ENCODE measurements at places on chromosomes 2 and 18. TPM values are rescaled to one million over a fixed set of nuclear protein-coding genes. Genes with fewer than 3 reads are reported as not detected.
A peak's percentile ranks its signal among the peaks of the same experiment; 100 is the strongest.

GRCh38 chr2:14781142-14781541 is 148.6 kb downstream of the LRATD1 start:
- DNase-seq: no peak

GRCh38 chr18:31658670-31659575 is 25.5 kb downstream of the B4GALT6 start:
- DNase-seq: peak; percentile 64

FZD7 gene
- polyA plus RNA-seq: 72.0 TPM

LRP2 gene
- polyA plus RNA-seq: 204 TPM

GRCh38 chr2:236485519-236485918 is 84.1 kb upstream of the ACKR3 start:
- no peak for DNase-seq

GRCh38 chr2:22855761-22856184 is 529.2 kb upstream of the KLHL29 start:
- DNase-seq: no peak

DNA sequence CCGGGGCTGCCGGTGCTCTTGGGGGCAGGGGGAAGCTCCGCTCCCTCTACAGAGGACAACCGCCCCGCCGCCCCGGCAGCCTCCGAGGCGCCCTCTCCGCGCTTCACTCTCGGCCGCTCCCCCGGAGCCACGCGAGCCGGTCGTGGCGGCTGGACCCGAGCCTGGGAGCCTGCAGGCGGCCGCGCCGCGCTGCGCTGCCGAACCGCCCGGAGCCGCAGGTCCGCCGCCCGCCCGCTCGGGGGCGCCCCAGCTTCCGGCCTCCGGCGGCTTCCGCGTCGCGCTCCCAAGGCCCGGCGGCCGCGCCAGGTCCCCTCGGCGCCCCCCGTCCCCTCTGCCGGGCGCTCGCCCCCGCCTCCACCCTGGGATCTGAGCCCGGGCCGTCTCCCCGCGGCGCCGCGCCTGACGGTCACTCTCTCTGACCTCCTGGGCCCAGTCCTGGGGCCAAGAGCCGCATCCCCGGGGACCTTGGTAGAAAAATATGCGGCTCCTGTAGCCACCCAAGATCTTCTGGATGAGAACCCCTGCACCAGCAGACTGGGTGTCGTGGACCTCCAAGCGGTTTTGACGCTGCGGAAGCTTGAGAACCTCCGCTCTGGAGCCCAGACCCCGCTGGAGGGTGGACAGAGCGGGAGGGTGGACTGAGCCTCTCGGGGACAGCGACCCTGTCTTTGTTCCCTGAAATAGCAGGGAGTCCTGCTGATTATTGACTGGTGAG is 44.3 kb downstream of the SERTAD2 start:
- DNase-seq: no peak

FOXI3 gene
- polyA plus RNA-seq: 0.18 TPM

- no peak for DNase-seq
These were observed 183.3 kb downstream of the ARL4C start for GRCh38 chr2:234313558-234313957.

REG3A gene
- polyA plus RNA-seq: not detected

KRCC1 gene
- polyA plus RNA-seq: 50.7 TPM

IL1F10 gene
- not detected for polyA plus RNA-seq

DNA sequence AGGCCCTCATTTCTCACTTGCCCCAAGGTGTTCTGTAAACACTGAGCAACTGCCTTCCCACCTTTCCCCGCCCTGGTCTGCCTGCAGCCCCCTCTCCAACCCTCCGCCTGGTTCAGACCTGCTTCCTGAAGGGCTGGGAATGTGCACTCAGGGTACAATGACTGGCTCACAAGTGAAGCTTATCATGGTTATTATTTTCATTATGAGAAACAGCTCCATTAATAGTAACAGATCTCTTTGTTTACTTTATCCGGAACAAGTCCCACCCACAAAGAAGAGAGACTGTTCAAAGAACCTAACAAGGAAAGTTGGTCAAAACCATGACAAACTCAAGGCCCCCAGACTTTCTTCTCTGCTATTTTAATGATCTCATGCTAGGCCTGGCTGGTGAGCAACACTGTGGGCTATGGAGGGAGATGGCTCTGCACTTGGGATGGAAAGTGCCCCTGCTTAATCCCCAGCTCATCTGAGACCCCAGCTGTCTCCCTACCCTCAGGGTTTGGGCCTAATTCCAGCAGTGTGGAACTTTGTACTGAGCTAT is 36.7 kb downstream of the ARHGAP25 start:
- DNase-seq: no peak

DNA sequence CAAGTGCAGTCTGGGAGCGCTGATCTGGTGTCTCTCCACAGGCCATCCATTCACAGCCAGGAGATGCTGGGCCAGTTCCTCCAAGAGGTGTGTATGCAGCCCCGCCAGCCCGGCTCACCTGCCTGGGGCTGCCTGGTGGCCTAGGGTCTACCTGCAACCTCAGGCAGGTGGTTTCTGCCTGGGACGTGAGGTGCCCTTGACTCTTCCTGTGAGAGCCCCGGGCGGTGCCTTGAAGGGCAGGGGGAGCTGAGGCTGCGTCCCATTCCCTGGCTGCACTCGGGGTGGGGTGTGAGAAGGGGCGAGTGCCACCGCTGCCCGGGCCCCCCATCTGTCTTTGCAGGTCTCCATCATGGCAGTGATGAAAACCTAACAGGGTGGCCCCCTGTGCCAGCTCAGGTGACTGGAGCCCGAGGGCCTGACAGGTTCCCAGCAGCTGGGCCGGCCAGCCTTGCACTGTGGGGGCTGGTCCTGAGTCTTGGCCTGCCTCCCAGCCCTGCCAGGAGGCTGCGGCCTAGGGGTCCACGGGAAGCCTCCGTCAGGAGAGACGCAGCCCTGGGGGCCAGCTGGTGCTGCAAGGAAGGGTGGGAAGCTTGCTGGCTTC is 11.9 kb downstream of the CAPN10 start:
- DNase-seq: no peak

- no peak for DNase-seq
These were observed 61.4 kb downstream of the GREB1L start for GRCh38 chr18:21303445-21303844.

RAB6C gene
- 0.04 TPM for polyA plus RNA-seq

- DNase-seq: no peak
These were observed 513.8 kb downstream of the ZEB2 start for GRCh38 chr2:144006139-144006538.

- DNase-seq: no peak
These were observed 20.7 kb downstream of the PNO1 start for GRCh38 chr2:68178432-68178831.

MYO3B gene
- polyA plus RNA-seq: 6.5 TPM

- DNase-seq: no peak
These were observed 57.8 kb downstream of the AFTPH start for GRCh38 chr2:64581777-64582539.

DNA sequence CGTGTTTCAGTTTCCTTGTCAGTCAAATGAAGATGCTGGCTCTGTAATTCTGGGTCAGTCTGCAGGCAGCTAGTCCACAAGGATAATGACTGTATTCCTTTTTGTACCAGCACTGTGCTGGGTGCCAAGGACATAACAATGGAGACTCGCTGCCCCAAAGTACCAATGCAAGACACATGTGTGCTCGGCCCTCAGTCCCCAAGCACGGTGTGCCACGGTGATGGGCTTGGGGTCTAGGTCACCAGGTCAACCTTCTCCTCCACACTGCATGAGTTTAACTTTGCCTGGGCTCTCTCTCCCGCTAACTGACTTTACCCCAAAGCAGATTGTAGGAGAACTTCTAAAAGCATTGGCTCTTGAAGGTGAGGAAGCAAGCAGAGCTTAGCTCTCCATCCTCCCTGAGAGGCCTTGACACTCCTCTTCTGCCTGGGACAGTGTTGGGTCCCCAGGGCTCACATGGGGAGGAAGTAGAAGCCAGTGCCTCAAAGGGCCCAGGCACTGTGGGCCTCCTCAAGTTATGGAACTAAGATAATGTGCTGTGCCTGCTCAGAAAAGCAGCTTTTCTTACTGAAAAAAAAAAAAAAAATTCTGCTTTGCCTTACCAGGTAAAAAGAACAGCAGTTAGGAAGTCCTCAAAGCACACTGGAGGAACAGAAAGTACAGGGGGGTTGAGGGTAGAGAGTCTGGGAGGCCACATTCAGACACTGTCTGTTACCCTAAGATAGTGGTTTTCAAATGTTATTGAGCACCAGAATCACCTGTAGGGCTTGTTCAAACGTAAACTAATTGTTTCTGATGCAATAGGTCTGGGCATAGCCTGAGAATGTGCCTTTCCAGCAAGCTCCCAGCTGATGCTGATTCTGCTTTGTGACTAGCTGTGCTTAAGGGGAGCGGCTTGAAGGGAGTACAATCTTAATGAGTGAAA is 276.4 kb upstream of the CXCR4 start:
- no peak for DNase-seq

- no peak for DNase-seq
These were observed 6.8 kb upstream of the GREB1 start for GRCh38 chr2:11527001-11527400.

SLC14A1 gene
- polyA plus RNA-seq: 5.2 TPM

DNA sequence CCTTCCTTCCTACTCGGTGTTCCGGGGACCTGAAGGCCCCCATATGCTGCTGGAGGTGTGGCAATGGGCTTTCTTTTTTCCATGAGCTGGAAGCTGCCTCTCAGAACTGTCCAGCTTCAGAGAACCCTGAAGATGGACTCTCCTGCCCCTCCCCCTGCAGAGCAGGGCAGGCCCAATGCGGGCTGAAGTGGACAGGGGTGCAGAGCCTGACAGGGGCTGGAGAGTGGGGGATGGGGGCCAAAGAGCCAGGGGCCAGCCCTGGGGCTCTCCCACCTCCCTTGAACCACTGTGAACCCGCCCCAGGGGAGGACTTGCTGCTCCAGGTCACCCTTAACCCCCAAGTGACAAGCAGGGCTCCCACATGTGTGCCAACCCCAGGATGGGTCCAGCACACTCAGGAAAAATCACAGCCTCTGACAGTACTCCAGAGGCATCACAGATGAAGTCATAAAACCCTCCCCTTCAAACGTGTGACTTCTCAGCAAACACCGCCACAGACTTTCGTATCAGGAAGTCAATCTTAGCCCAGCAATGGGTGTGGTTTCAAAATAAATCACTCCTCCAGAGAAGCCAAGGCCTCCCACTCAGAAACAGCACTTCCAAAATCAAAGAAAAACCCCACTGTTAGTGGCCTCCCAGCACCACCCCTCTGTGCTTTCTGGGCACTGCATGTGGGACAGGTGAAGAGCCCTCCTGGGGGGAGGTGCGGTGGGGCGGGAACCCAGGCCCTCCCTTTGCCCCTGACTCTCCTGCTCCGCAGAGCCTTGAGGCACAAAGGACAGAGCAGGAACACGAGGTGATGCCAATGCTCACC is 135.8 kb downstream of the HDAC4 start:
- DNase-seq: no peak

DNA sequence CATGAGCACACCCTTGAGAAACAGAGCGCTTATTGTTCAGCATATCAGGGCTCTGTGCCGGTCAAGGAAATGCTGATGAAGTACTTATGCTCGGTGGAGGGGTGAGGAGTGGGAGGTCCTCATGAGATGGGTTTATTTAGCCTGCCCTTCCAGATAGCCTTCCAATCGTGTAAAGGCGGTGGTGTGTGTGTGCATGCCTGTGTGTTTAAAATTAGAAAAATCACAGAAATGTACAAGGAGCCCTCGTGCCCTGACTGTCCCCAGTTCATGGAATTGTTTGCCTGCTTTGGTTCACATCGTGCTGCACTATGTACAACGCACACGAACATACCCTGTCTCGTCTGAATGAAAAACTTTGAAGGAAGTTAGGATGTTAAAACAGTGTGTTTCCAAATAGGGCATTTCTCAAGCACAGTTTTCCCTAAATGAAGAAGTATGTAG is 158.6 kb downstream of the AQP4 start:
- DNase-seq: no peak

GRCh38 chr2:239910404-239910803 is 114.7 kb downstream of the NDUFA10 start:
- DNase-seq: no peak

- DNase-seq: no peak
These were observed 16.8 kb upstream of the LPIN1 start for GRCh38 chr2:11729362-11730212.

DNA sequence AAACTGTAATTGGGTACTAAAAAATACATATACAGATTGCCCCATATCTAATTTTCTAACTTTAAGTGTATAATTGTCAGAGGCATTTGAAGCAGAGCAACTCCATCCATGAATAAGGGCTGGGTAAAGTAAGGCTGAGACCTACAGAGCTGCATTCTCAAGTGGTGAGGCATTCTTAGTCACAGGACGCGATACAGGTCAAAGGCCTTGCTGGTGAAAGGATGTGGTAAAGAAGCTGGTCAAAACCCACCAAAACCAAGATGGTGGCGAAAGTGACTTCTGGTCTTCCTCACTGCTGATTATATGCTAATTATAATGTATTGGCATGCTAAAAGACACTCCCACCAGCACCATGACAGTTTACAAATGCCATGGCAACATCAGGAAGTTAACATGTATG is 50.0 kb downstream of the SLC8A1 start:
- DNase-seq: no peak

- no peak for DNase-seq
These were observed 810.8 kb downstream of the NRXN1 start for GRCh38 chr2:50221106-50221505.

CYP27A1 gene
- polyA plus RNA-seq: 59.1 TPM

PRKRA gene
- 79.1 TPM for polyA plus RNA-seq

DNA sequence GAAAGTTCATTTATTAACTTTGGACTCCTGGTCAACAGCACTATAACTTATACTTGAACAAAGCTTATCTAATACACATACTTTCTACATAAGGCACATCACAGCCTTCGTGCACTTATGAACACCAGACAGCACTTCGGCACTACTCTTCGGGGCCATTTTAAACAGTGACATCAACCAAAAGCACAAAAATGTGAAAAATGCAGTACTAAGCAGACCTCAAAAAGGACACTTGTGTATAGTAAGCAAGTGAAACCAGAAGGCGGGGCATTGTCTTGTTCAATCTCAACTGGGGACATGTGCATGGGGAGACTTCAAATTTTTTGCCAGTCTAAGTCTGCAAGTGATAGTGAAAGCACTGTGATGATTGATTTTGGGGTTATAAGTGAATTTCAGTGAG is 163.0 kb downstream of the NCKAP5 start:
- DNase-seq: no peak

DNA sequence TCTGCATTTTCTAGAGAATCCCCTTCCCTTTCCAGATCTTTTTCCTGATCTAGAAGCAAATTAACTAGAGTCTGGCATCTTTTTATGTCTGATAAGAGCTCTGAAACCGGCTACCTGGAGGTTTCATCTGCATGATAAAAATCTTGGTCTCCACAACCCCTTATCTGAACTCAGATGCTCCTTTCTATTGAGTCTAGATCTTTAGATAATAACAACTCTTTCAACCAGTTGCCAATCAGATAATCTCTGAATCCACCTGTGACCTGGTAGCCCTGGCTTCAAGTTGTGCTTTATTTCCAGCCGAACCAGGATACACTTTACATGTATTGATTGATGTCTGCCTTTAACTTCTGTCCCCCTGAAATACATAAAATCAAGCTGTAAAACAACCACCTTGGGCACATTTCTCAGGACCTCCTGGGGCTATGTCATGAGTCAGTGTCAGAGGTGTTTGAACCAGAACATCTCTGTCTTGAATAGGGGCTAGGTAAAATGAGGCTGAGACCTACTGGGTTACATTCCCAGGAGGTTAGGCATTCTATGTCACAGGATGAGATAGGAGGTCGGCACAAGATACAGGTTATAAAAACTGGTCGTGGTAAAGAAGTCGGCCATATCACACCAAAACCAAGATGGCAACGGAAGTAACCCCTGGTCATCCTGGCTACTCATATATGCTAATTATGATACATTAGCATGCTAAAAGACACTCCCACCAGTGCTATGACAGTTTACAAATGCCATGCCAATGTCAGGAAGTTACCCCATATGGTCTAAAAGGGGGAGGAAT is 20.8 kb downstream of the RALBP1 start:
- no peak for DNase-seq
